ENCODE measurements at places on chromosomes 2 and 18.

DNA sequence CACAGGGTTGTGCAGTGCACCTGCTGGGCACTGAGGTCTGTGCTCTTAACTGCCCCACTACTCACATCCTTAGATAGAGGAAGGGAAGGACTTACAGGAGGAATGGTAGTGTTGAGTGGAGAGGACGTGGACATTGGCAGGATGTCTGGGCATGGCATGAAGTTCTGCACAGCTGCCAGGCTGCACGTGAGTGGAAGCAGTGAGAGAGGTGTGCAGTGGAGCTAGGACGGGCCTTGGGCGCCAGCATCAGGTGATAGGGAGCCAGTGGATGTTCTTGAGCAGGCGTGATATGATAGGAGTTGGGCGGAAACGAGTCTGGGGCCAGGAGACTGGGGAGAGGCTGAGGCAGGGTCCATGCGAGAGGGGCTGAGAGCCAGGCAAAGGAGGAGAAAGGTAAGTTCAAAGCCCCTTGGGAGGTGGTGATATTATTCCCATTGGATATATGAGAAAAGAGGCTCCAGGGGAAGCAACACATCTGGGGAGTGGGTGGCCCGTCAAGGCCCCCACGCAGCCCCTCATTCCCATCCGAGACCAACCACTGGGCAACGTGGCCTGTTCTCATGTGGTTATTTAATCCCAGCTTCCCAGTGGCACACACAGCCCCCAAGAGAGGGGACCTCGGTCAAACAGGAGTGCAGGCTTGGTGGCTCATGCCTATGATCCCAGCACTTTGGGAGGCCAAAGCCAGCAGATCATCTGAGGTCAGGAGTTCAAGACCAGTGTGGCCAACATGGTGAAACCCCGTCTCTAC, 45.7 kb upstream of the SNED1 start:
- DNase-seq, result no peak

DNA sequence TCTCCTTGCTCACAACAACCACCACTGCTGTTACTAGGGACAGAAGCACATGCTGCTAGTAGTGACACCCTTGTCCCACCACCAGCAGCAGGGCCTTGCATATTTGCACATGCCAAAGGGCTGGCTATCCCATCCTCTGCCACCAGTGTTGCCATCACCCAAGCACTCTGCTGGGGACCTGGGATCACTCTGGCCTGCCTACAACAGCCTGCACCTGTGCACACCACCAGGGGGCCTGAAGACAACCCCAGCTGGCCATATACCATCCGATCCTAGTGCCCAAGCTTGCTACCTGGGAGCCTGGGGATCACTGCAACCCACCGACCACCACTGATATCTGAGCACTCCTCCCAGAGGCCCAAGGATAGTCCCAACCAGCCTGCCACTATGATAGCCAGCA, 99.9 kb upstream of the FANCL start:
- no peak for DNase-seq

- peak; percentile 47 for DNase-seq
Observed at GRCh38 chr2:41966431-41966893, 81.4 kb upstream of the PKDCC start.

- DNase-seq, result no peak
Observed at GRCh38 chr18:48904091-48904490, 46.7 kb downstream of the SMAD7 start.

- DNase-seq, result no peak
Observed at GRCh38 chr2:30040147-30040546, 106.7 kb upstream of the YPEL5 start.

DNA sequence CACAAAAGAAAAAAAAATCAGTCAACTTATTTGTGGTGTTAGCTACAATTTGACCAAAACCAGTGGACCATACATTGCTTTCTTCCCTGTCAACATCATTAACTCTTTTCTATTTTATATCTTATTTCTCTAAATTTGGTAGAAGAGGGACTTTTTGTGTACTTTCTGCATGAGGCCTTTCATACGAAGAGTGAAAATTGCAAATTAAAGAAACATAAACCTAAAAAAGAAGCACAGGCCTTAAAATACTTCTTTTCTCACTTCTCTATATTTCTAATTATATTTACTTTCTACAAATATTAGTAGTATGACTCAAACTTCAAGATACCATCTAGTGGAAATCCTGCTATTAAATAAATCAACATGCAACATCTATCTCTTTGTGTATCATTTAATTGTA, 1073.4 kb upstream of the ZEB2 start:
- no peak for DNase-seq

- peak; percentile 26 for DNase-seq
Observed at GRCh38 chr2:241150660-241151530, 628 bp downstream of the PPP1R7 start.

DNA sequence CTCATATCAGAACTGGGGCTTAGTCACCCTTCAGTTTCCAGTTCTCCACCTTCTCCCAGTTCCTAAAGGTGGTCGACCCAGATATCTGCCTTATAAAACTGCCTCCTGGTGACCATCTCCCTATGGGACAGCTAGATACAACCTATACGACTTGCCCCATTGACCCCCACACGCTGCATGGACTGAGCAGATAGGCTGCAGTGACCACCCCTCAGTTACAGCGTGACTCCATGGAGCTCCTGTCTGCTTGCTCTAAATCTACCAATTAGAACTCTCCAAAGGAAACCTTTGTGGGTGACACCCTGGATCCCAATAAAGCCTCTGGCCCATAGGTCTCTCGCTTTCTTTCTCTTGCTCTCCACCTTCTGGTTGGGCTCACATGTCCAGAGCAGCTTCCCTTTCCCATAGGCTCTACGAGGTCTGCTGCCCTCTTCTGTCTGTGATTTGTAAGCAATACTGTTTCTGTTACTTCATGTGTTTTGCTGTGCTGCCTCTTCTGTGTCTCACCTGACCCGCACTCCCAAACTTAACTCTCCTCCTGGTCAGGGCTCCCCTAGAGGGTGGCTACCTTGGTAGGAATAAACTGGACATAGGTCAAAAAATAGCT, 971.3 kb upstream of the FAM98A start:
- DNase-seq, result no peak

GRCh38 chr18:199768-200167, 41.4 kb downstream of the USP14 start:
- DNase-seq, result peak; percentile 94

DNA sequence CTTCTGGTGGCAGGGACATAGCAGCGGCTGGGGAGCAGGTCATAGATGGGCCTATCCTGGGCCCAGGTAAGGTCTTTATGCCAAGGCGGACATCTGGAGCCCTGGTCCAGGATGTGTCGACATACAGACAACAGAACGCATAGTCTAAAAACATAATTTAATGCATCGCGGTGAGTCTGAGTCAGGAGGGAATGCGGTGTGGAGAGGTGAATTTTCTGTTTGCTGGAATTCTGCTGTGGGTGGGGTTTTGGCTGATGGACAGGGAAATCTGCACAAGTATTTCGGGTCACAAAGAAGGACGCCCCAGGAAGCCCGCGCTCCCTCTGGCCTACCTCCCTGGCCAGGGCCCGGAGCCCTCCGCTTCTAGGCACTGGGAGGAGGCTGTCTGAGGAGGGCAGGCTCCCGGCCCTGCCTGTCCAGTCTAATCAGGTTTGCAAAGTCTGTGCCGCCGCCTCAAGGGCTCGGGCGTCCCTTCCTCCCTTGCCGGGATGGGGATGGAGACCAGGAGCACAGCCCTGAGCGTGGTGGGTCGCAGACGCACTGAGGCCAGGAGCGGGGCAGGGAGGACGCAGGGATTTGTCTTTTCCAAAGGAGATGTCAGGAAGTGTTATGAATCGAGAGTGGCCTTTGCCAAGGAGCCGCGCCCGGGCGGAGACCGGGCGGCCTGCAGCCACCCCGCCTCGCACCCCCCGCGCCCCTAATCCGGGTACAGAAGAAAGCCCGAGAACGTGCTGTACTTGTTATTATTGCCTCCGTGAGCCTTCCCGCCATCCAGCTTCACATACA, 2.3 kb downstream of the C1QL2 start:
- DNase-seq, result no peak

- DNase-seq, result no peak
Observed at GRCh38 chr18:49055196-49055595, 104.4 kb upstream of the SMAD7 start.

GRCh38 chr2:127199223-127199622, 20.9 kb downstream of the CYP27C1 start:
- DNase-seq, result no peak

- no peak for DNase-seq
Observed at GRCh38 chr2:160077912-160078810, 15.7 kb upstream of the PLA2R1 start.

Measured in NCI-H69 (cell line).